ENCODE measurements at places on chromosomes 6 and 20.
A peak's percentile ranks its signal among the peaks of the same experiment; 100 is the strongest.

DNA sequence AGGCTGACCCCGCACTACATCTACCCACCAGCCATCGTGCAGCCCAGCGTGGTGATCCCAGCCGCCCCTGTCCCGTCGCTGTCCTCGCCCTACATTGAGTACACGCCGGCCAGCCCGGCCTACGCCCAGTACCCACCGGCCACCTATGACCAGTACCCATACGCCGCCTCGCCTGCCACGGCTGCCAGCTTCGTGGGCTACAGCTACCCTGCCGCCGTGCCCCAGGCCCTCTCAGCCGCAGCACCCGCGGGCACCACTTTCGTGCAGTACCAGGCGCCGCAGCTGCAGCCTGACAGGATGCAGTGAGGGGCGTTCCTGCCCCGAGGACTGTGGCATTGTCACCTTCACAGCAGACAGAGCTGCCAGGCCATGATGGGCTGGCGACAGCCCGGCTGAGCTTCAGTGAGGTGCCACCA is 16.4 kb downstream of the RBM38 start:
- DNase-seq = no peak

DNA sequence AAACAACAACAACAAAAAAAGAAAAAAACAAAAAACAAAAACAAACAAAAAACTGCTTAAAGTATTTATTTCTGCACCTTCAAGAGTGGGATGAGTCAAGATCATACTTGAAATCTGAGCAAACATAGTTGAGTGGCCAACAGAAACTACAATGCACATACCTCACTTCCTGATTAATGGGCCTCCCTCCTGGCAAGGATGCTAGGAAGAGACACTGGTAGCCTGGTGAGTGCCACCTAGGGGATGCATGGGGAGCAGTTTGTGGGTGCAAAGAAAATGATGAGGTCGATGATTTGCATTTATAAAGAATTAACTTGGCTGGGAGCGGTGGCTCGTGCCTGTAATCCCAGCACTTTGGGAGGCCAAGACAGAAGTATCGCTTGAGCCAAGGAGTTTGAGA is 808.1 kb downstream of the MAFB start:
- DNase-seq = no peak

- DNase-seq = no peak
Observed at GRCh38 chr6:126945150-126945685, 173.3 kb upstream of the RSPO3 start.

DNA sequence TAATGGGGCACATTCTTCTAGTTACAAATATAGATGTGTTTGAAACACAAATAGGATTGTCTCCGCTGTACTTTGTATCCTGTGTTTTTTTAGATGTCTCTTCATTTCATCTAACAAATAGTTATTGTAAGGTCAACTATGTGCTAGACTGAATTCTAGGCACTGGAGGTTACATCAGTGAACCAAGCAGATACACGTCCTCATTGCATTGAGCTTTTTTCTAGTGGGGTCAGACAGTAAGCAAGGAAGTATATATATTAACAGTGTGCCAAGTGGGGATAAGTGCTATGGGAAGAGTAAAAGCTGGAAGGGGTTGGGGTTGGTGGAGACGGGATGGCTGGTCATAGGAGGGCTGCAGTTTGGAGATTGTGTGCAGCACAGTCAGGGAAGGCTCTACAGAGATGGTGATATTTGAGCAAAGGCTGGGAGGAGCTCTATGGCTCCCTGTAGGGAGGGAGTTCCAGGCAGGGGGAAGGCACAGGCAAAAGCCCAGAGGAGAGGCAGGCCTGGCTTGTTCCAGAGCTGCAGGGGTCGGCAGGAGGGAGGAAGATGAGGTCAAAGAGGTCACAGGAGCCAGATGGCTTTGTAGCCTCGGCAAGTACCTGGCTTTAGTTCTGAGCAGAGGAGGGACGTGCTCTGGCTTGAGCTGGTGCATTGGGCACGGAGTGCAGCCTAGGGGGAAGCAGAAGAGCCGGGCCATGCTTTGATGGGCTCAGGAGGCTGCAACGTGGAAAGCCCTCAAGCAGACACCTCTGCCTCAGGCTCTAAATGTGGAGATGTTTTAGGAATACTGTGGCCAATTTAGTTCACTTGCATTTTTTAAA is 152.3 kb downstream of the ZDHHC14 start:
- DNase-seq = no peak

GRCh38 chr20:19256085-19256484 is 43.6 kb downstream of the SLC24A3 start:
- no peak for DNase-seq

DNA sequence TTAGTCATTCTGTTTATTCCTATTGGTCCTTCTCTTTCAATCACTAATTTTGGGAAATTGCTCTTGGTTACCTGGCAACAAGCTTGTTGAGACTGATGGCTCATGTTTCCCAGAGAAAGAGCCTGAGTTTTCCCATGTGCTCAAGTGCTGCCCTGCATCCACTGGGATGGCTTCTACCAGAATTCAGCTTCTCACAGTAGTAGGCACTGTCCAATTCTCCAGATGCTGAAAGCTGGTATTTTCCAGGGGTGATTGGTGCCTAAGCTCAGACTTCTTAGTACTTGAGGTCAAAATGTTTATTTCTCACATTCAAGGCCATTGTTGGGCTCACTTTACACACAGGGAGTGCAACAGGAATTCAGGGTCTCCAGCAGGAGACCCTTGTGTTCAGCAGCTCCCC is 29.1 kb upstream of the SLC2A12 start:
- DNase-seq = no peak

DNA sequence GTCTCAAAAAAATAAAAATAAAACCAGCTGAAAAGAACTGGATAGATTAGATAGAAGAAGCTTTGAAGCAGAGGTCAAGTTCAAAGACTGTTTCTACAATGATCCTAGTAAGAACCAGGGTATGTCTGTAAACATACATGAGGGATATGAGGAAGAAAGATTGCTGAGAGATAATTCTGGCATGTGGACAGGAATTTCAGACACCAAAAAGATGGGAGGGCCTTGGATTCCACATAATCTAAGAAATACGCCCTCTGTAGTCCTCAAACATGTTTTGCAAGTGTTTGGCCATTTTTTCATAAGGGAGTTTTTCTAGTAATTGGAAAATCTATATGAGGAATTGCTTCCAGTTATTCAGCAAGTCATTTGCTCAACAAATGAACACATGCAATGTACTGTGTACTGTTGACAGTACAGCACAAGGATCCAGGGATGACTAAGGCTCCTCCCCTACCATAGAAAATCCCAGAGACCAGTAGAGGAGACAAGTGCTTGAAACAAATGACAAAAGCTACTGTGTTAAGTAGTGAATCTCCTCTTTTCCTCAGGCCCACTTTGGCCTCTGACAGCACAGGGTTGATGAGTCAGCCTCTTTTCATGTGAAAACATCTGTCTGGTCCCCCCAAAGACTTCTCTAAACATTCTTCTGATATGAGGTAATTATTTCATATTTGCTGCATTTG is 795.9 kb downstream of the MAFB start:
- no peak for DNase-seq

DNA sequence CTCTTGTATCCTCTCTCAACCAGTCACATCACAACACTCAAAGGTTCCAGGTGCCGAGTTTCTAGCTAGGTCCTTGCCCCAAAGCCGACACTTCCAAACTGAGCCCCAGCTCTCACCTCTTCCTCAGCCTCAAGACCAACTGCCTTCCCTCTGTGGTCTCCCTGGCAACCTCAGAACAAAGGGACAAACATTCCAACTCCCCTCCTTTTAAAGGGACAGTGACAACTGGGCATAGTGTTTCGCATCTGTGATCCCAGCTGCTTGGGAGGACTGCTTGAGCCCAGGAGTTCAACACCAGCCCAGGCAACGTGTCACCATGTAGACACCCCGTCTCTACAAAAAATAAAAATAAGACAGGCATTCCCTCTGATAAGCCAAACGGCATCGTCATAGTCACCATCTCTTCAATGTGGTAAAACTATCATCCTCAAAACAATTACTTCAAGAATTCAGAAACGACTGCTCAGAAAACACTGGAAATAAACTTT is 11.3 kb downstream of the DIDO1 start:
- no peak for DNase-seq

- no peak for DNase-seq
Observed at GRCh38 chr6:4322846-4323309, 187.5 kb upstream of the ECI2 start.

DNA sequence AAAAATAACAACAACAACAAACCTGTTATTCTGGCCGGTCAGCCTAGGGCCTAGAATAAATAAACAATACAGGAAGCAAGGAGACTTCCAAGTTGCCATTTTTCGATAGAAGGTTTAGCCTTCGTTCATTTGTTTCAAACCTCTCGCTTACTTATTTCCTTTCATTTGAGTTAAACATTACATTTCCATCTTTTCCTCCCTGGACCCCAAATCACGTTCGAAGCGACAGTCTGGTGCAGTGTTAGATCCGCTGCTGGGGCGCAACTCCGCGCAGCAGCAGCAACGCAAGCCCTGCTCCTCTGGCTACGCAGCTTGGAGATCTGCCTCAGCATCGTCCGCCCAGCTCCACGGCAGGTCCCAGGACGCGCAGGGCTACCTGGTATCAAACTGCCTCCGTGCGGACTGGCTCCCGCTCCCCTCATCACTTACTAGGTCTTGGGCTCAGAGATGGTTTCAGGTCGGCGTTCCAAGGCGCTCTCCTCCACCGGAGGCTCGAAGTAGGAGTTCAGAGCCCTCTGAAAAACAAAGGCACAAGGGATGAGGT is 530 bp downstream of the TDP2 start:
- DNase-seq = peak; percentile 18

GRCh38 chr6:68653074-68653705 is 18.1 kb downstream of the ADGRB3 start:
- no peak for DNase-seq

GRCh38 chr20:61673152-61673847 is 392.4 kb downstream of the TAF4 start:
- DNase-seq = no peak

DNA sequence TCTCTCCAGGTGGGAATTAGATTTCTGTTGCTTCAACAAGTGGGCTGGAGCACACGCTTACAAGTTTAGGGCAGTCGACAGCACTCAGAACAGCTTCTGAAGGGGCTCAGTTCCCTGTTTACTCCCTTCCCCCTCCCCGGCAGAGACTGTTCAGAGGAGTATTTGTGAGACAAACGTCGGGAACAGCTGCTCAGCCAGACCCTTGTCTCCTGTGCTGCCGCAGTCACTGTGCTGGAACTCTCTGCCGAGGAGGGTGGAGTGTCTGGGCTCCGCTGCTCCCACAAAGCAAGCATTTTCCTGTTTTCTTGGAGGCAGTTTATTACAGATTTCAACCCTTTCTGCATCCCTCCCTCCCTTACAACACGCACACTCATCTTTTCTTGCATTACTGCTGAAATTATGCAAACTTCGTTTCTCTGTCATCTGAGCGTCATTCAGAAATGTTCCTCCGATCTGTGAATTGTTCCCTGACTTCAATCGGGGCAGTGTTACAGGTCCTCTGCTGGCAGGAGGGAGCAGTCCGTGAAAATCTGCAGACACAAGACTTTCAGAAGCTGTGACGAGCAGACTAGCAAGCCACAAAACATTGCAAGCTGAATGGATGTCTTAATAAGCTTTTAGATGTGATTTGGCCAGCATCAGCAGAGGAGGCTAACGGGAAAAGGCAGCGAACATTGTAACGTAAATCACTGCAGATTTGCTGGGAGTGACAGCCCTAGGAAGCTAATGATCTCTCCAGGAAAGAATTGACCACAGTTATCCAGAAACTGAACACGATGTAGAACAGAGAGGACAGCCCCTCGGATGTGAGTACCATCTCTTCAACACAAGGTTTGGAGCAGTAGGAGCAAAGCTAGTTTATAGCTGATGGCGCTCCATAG is 76.2 kb downstream of the LYRM2 start:
- DNase-seq = no peak

- no peak for DNase-seq
Observed at GRCh38 chr20:9172851-9173250, 104.0 kb downstream of the PLCB4 start.

- peak; percentile 90 for DNase-seq
Observed at GRCh38 chr6:30769088-30769852, 24.9 kb upstream of the IER3 start.

DNA sequence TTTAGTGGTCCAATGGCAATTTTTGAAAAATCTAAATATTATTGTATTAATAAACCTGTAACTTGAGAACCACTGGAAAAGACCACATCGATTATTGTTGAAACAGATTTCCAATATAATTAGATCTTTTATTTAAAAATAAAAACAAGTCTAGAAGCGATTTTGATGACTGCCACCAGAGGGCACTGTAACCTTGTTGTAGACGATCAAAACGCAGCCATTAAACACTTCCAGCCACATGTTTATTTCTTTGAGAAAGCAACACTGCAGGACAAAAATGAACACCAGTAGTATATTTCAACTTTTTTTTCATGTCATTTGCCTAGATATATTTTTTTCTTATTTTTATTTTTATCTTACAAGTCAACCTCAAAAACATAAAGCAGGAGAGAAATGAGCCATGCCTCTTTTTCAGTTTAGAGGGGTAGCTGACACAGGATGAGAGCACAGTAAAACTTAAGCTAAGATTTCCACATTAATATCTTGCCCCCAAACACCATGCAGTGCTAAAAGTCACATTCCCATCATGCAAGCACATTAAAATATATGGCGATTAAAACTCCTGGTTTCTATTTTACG is 115.4 kb downstream of the OPRM1 start:
- DNase-seq = peak; percentile 47

GRCh38 chr6:166927240-166927934 is 29.0 kb downstream of the RNASET2 start:
- no peak for DNase-seq

- DNase-seq = no peak
Observed at GRCh38 chr6:105072798-105073199, 107.0 kb downstream of the POPDC3 start.

GRCh38 chr6:152637296-152638047 is at the start of gene SYNE1:
SYNE1 (minus strand) TSS chr6:152637362; CDS start chr6:152628331, 9,031 bp downstream.
- no peak for DNase-seq

- no peak for DNase-seq
Observed at GRCh38 chr6:143513410-143513809, 1.9 kb upstream of the FUCA2 start.

- no peak for DNase-seq
Observed at GRCh38 chr6:166174031-166174430, 6.4 kb upstream of the TBXT start.

DNA sequence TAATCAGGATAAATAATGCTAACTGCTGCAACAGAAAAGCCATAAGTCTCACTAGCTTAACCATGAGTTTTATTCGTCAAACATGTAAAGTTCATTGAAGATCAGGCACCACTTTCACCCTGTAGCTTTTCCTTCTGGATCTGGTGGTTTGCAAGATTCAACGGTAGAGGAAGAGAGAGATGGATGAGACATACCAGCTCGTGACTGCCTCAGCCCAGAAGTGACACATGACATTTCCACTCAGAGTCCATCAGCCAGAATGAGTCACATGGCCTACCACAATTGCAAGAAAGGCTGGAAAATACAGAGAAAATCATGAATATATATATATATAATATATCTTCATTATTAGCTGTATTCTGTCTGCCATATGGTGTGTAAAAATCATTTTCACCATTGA is 29.0 kb downstream of the SPTLC3 start:
- no peak for DNase-seq

DNA sequence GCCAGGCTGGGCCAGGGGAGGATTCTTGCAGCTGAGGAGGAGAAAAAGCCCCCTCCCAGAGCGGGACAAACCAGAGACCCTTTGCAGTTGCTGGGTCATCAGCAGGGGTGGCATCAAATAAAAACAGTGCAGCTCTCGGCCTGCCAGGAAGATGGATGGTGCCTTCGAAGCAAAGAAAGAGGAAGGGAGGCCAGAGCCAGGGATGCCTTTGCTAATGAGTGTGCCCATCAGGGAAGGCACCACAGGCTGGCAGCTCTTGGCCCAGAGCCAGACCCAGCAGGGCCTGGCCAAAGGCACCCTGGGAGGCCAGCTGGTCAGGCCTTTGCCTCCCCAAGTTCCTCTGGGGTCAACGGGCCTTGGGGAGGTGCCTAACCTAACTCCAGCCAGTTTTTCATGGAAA is 26.3 kb upstream of the ZNF318 start:
- no peak for DNase-seq

Measured in stimulated activated CD4-positive, alpha-beta T cell treated with anti-CD3 and anti-CD28 coated beads, Interleukin-2, amount 100 ng/mL, for 4 hours (primary cell).